ENCODE measurements at places on chromosomes 7 and 10.
A peak's percentile ranks its signal among the peaks of the same experiment; 100 is the strongest.

- no peak for DNase-seq
Observed at GRCh38 chr7:156907656-156908055, 14.7 kb upstream of the LMBR1 start.

DNA sequence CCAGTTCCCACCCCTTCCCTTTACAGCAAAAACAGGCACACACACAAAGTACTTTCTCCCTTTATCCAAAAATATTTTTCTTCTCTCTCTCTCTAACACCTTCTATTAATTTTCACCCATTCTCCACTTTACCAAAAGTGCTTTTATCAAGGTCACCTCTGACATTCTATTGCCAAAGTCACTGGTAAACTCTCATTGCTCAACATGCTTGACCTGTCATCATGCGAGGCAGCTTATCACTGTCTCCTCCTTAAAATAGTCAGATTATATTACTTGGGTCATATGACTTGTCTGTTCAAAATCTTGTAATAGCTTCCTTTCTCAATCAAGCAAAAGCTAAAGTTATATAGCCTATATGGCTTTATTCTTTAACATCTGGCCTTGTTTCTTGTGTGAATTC, 28.6 kb downstream of the MACC1 start:
- no peak for DNase-seq

DNA sequence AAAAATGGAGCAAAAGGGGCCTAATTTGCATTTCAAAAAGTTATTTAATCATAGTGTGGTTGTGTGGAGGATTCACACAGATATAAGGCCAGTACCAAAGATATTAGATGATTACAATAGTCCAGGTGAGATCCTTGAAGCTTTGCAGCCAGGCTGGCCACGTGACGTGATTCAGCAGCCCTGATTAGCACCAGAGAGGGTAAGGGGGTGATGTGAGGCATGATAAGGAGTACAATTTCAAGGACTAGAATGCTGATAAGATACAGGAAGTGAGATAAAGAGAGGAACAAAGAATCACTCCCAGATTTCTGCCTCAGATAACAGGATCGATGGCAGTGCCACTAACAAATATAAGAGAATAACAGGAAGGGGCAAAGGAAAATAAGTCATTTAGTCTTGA, 108.4 kb upstream of the PALS2 start:
- no peak for DNase-seq

GRCh38 chr7:110894111-110894510, 196.8 kb upstream of the LRRN3 start:
- no peak for DNase-seq

DNA sequence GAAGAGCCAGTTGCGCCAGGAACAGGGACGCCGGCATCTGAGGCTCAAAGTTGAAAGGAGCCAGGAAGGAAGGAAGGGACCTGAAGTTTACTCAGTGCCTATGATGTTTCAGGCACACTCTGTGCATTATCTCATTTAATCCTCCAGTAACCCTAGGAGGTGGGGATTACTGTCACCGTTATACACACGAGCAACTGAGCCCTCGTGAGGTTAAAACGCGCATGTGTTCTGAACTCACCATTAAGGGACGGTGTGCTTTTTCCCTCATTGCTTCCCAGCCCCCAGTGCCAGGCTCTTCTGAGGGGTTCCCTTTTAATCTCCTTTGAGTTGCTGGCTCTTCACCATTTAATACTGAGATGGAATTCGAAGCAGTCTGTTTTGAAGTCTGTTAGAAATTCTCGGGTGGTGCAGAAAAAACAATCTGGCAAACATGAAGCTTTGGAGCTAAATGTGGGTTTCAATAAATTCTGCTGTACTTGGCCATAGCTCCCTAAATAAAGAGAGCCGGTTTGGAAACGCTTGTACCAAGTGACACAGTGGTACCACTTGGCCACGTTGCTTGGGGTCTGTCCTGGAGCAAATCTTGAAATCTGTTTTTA, 102.2 kb downstream of the TAX1BP1 start:
- DNase-seq: no peak

GRCh38 chr10:124875596-124875995, 66.3 kb upstream of the ZRANB1 start:
- peak; percentile 74 for DNase-seq

DNA sequence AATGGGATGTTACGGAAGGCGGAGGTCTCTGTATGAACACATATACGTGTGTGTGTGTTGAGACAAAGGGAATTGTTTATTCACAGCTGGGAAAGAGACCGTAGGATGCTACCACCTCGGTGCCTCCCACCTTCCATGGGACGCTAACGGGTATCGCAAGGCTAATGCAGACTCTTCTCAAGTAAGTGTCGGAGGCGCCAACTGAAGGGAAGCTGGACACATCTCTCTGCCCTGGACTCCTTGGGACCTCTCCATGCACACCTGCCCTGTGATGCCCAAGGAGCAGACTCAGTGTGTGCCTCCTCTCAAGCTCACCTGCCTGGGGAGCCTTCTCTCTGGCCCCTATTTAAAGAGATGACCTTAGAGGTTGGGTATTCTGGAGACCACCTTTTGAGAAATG, 230.9 kb downstream of the DNAJB6 start:
- DNase-seq: no peak

DNA sequence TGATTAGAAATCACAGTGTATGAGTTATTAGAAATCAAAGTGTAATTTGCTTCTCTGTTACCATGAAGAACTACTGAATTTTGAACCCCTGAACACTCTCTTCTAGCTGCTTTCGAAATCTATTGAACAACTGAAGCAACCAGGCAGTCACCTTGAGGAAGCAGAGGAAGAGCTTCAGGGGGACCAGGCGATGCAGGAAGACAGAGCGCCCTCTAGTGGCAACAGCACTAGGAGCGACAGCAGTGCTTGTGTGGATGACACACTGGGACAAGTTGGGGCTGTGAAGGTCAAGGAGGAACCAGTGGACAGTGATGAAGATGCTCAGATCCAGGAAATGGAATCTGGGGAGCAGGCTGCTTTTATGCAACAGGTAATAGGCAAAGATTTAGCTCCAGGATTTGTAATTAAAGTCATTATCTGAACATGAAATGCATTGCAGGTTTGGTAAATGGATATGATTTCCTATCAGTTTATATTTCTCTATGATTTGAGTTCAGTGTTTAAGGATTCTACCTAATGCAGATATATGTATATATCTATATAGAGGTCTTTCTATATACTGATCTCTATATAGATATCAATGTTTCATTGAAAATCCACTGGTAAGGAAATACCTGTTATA, 170.7 kb downstream of the HDAC9 start:
- DNase-seq: peak; percentile 57

DNA sequence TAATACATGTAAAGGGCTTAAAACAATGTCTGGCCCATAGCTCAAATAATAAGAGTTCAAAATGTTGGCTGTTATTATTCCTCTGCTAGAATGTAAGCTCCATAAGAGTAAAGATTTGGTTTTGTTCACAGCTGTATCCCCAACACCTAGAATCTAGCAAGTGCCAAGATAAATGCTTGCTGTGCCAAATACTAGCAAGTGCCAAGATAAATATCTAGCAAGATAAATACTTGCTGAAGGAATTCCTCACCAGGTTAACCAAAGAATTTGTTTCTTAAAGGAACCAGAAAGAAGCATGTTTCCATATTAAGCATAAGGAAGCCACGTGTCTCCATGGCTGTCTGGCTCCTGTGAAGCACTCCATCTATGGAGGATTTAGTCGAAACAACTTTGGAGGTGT, 235.2 kb upstream of the SP4 start:
- no peak for DNase-seq

GRCh38 chr7:102834466-102834865, 78.3 kb upstream of the LRRC17 start:
- no peak for DNase-seq
